T-helper 1 cell (primary cell): ENCODE measurements at places on chromosomes 13 and 19.

- peak; percentile 48 for DNase-seq
Measured at GRCh38 chr19:19185853-19186740, 5.9 kb downstream of the BORCS8 start.

- no peak for DNase-seq
Measured at GRCh38 chr13:100707818-100708740, 33.5 kb upstream of the TMTC4 start.

GRCh38 chr19:9538183-9539058, at the start of gene ZNF426:
ZNF426 (minus strand) TSS chr19:9538645; CDS start chr19:9536232, 2,413 bp downstream.
- peak; percentile 46 for DNase-seq

- DNase-seq: no peak
Measured at GRCh38 chr19:34173193-34173956, 1.1 kb downstream of the LSM14A start.

DNA sequence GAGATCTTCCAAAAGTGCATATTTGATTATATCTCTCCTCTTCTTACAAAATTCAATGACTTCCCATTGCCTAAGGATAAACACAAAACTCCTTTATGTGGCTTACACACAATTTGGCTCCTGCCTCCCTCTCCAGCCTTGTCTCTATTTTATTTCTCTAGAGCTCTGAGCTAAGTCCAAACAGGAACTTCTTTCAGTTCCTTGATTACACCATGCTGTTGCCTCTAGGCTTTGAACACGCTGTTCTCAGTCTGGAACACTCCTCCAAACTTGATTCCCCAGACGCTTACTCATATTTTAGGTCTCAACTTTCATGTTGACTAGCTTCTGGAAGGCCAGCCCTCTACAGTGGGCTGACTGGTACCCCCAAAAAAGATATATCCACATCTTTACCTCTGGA, 258.5 kb downstream of the COG6 start:
- DNase-seq: no peak

DNA sequence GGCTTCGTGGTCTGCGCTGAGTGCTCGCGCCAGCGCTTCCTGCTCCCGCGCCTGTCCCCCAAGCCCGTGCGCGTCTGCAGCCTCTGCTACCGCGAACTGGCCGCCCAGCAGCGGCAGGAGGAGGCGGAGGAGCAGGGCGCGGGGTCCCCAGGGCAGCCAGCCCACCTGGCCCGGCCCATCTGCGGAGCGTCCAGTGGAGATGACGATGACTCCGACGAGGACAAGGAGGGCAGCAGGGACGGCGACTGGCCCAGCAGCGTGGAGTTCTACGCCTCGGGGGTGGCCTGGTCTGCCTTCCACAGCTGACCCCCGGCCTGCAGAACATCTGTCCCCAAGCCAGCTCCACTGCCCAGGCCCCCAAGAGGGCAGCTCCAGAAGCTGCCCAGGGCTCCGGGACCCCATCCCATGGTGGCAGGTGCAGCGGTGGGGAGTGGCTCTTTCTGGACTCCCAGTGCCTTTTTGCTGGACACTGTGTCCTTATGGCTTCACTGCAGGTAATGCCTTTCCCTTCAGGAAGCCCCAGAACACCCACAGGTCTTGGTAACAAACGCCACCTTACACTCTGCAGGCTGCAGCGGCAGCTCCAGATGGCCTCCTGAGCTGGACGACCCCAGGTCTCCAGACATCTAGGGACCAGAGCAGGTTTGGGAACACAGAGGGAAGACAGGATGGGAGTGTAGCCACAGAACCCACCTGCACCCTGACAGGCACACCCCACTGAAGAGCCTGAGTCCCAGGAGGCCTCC, 9.3 kb downstream of the PLEKHF1 start:
- no peak for DNase-seq

DNA sequence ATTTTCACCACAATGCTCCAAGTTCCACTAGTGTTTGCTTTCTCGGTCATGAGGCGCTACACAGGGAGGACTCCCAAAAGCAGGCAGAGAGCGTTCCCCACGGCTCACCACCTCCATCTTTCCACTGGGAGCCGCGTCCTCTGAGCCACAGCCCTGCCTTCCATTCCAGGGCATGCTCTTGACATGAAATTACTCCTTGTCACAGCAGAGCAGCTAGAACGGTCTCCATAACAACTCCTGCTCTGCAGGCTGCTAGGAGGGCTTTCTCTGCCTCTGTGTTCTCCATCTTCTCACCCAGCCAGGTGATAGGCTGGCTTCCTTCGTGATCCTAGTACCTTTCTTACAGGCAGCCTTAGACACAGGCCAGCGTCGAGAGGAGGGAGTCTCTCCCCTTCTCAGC, 171.8 kb upstream of the UBL3 start:
- no peak for DNase-seq

DNA sequence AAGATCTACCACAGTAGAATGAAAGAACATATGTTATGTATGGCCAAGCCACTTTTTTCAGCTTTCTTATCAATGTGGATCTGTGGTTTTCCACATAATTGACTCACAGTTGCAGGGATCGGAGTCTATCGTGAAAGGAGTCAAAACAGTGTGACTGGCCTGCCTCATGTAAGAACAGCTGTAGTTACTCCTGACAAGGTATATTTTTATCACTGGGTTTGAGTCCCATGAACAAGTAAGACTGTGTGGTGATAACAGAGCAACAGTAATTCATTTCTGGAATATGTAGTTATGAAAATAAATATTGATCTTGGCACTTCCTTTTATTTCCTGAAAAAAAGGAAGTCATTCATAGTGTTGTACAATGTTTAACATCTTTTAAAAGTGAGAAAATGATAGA, 416.6 kb downstream of the KLF12 start:
- DNase-seq: peak; percentile 27

- DNase-seq: peak; percentile 54
Measured at GRCh38 chr19:18086590-18087138, at the start of gene IL12RB1. IL12RB1 (minus strand) TSS chr19:18086934; CDS start chr19:18086823, 111 bp downstream.

DNA sequence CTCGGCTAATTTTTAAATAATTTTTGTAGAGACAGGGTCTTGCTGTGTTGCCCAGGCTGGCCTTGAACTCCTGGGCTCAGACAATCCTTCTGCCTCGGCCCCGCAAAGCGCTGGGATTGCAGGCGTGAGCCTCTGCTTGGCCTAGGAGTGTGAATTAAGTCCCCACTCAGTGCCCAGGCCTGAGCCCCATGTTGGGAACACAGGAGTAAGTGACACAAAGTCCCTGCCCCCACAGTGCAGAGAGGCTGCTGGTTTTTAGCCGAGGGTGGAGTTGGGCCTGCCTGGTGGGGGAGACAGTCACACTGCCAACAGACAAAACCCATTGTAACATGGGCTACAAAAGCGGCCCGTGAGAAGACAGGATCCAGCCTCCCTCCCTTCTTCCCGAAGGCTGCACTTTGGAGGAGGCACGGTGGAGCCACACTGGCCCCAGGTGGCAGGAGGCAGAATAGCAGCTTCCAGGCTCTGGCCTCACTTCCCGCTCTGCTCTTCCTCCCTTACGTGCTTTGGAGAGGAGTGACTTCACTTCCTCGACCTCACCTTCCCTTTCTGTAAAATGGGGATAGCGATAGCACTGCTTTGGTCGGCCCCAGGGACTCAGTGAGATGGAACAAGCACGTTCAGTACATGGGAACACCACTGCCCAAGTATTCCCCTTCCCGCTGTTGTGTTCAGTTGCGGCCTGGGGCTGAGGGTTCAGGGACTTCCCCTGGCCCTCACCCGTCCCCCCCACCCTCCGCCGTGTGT, 15.2 kb upstream of the EHD2 start:
- peak; percentile 39 for DNase-seq
